ENCODE measurements at places on chromosomes 6 and 20.

DNA sequence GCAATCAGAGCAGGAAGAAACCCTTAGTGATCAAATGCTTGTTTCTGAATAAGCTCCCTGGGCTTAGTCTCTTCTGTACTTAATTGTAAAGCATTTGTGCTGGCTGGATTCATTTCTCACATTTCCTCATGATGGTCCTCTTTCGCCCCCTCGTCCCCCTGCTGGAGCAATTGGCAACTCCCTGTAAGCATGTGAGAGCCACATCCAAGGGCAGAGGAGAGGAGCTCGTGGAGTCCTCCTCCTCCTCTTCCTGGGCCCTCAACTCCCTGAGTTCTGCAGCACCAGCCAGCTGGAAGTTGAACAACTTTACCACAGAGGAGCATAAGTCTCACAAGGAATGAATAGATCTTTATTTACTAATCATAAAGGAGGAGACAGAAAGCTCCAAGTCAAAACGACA is 12.6 kb downstream of the ANKEF1 start:
- no peak overlapping the region for H3K27ac ChIP-seq
- no peak for DNase-seq
- H3K4me3 ChIP-seq: no peak overlapping the region
- H3K36me3 ChIP-seq: peaks cover 32% of the 10 kb centered on the region

GRCh38 chr6:3813150-3813780 is 35.9 kb upstream of the FAM50B start:
- no peaks in the 10 kb centered on the region for H3K36me3 ChIP-seq
- H3K27me3 ChIP-seq: peaks cover 4% of the 10 kb centered on the region
- DNase-seq: no peak
- no peaks in the 10 kb centered on the region for H3K4me1 ChIP-seq
- H3K4me3 ChIP-seq: no peak overlapping the region

DNA sequence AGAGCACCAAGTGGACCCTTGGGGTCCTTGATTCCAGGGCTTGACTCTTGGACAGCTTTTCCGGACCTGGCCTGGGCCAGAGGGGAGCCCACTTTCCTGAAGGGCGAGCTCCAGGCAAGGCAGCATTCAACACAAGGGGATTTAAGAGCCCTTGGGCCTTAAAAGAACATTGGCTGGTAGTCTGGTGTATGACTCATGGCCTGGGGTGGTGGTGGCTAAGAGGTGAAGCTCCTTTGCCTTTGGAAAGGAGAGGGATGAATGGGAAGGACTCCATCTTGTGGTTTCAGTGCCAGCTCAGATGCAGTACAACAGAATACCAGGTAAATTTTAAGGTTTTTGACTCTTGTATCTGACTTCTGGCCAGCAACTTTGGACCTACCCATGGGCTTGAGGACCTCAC is 760.7 kb downstream of the GRIK2 start:
- H3K36me3 ChIP-seq: no peaks in the 10 kb centered on the region
- no peak for DNase-seq
- no peaks in the 10 kb centered on the region for H3K4me1 ChIP-seq
- no peak overlapping the region for H3K4me3 ChIP-seq
- no peaks in the 10 kb centered on the region for H3K27me3 ChIP-seq
- H3K27ac ChIP-seq: no peak overlapping the region

DNA sequence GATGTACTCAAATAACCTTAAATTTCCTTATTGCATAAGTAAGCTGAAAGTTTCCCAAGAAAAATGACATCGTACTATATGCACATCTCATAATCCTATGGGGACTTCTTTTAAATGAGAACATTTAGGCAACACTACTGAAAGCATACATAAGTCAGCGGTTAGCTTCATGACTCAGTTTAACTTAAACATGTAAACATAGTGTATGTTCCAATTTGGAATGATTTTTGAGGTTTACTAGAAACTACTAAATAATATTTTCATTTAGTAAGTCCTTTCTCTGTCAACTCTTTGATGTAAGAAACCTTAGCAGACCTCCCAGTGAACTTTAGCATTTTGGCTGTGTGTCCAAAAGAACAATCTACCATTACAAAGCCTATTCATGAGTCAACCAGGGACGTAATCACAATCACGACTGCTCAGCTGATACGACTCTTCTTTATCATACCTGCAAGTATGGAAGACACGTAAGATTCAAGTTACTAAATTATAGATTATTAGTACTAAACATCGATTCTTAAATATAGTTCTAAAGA is 19.3 kb downstream of the HIVEP2 start:
- no peaks in the 10 kb centered on the region for H3K27me3 ChIP-seq
- no peak for DNase-seq
- H3K27ac ChIP-seq: peak overlapping the region; percentile 95
- H3K36me3 ChIP-seq: peaks cover 4% of the 10 kb centered on the region

GRCh38 chr20:41279546-41280225 is 37.8 kb downstream of the ZHX3 start:
- no peaks in the 10 kb centered on the region for H3K27me3 ChIP-seq
- peaks cover 2% of the 10 kb centered on the region for H3K36me3 ChIP-seq
- no peak for DNase-seq

DNA sequence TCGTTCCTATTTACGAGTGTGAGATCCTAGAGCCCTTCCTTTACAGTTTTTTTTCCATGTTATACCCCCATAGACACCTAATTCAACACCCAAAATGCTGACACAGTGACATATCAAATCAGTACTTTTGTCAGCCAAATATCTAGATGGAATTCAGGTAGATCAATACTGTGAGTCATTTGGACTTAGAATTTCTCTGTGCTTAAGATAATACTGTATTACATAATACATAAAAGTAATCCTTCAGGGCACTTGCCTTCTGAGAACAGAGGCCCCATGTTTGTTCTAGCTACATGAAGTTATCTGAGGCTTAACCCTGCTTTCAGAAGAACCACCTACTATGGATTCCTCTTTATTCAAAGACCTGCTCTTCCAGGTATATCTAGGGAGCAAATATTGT is 623.1 kb downstream of the PHF3 start:
- no peaks in the 10 kb centered on the region for H3K27me3 ChIP-seq
- H3K4me1 ChIP-seq: no peaks in the 10 kb centered on the region

GRCh38 chr6:125700581-125701353 is 48.7 kb upstream of the HEY2 start:
- H3K4me3 ChIP-seq: no peak overlapping the region
- H3K4me1 ChIP-seq: no peaks in the 10 kb centered on the region
- no peak for DNase-seq
- H3K27ac ChIP-seq: no peak overlapping the region
- H3K36me3 ChIP-seq: no peaks in the 10 kb centered on the region

DNA sequence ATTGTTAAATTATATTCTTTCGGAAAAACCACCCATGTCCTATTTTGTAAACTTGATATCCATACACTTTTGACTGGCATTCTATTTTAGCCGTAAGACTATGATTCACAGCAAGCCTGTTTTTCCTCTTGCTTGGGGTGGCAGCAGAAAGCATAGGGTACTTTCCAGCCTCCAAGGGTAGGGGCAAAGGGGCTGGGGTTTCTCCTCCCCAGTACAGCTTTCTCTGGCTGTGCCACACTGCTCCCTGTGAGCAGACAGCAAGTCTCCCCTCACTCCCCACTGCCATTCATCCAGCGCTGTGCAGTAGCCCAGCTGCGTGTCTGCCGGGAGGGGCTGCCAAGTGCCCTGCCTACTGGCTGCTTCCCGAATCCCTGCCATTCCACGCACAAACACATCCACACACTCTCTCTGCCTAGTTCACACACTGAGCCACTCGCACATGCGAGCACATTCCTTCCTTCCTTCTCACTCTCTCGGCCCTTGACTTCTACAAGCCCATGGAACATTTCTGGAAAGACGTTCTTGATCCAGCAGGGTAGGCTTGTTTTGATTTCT is 2.1 kb upstream of the ESR1 start:
- no peak overlapping the region for H3K27ac ChIP-seq
- DNase-seq: no peak
- peaks cover 42% of the 10 kb centered on the region for H3K27me3 ChIP-seq
- no peak overlapping the region for H3K4me3 ChIP-seq
- H3K4me1 ChIP-seq: peaks cover 26% of the 10 kb centered on the region
- no peaks in the 10 kb centered on the region for H3K36me3 ChIP-seq

DNA sequence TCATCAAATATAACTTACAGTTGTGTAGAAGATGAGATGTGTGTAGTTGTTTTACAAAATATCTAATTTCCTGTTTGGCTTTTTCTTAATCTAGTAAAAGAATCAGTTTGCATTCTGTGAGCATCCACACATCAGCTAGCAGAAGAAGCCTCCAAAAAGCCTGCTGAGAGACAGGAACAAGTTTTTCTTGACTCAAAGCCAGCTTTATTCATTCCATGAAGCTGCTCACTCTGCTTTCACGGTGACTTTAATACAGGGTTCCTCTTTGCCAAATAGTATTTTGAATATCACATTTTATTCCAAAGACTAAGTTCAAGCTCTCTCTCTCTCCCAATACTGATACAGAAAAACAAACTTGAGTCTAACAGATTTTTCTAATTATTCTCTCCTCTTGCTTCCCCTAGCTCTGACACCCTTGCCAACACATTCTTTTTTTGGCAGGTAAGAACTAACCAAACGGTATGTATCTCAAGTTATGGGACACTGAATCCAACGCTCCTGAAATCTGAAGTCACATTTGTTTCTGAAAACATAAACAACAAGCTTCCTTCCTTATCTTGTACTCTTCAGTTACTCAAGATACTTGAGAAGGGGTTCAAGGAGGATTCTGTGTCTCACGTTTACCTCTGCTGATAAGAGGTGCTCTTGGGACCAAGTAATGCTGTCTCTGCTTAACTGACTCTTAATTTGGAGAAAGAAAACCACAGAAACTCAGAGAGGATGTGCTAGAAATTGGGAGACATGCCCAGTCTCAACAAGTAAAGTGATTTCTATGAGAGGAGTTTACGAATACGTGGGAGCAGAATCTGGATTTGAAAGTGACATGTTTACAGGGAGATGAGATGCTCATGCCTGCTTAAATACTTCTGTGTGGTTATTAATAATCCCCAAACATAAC is 184.2 kb upstream of the SPTLC3 start:
- no peaks in the 10 kb centered on the region for H3K4me1 ChIP-seq
- H3K27me3 ChIP-seq: no peaks in the 10 kb centered on the region
- no peak overlapping the region for H3K4me3 ChIP-seq
- H3K36me3 ChIP-seq: no peaks in the 10 kb centered on the region

DNA sequence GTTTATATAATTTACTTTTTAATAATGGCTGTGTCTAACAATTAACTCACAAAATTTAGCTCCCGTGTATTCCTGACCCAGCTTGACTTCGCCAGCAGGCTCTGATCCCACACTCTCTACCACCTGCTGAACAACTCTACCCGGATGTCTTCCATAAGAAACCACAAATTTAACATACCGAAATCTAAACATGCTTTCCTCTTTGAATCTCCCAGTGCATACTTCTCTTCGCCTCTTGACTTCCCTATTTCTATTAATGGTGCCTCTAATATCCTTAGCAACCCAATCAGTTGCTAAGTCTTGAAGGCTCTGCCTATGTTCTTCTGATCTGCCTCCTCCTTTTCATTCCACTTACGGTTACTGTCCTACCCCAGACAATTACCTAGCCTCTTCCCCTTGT is 4.6 kb upstream of the MYB start:
- no peak overlapping the region for H3K27ac ChIP-seq
- DNase-seq: no peak
- H3K27me3 ChIP-seq: no peaks in the 10 kb centered on the region
- no peak overlapping the region for H3K4me3 ChIP-seq

Data from naive thymus-derived CD8-positive, alpha-beta T cell (primary cell).